ENCODE measurements at places on chromosomes 7 and 10.
A peak's percentile ranks its signal among the peaks of the same experiment; 100 is the strongest.

GRCh38 chr7:80825499-80825898 is 93.4 kb downstream of the SEMA3C start:
- DNase-seq = no peak

- DNase-seq = peak; percentile 93
Observed at GRCh38 chr10:60032723-60033122, 126.4 kb upstream of the CCDC6 start.

GRCh38 chr10:19592276-19592675 is 224.0 kb upstream of the PLXDC2 start:
- no peak for DNase-seq

GRCh38 chr10:75773813-75774782 is 342.7 kb downstream of the LRMDA start:
- no peak for DNase-seq

DNA sequence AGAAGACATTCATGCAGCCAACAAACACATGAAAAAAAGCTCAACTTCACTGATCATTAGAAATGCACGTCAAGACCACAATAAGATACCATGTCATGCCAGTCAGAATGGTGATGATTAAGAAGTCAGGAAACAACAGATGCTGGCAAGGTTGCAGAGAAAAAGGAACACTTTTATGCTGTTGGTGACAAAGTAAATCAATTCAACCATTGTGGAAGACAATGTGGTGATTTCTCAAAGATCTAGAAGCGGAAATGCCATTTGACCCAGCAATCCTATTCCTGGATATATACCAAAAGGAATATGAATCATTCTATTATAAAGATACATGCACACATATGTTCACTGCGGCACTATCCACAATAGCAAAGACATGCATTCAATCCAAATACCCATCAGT is 77.6 kb downstream of the C10orf90 start:
- no peak for DNase-seq

GRCh38 chr7:29288181-29289091 is 93.9 kb downstream of the CHN2 start:
- no peak for DNase-seq

- DNase-seq = no peak
Observed at GRCh38 chr10:62647375-62648092, 157.0 kb upstream of the ADO start.

DNA sequence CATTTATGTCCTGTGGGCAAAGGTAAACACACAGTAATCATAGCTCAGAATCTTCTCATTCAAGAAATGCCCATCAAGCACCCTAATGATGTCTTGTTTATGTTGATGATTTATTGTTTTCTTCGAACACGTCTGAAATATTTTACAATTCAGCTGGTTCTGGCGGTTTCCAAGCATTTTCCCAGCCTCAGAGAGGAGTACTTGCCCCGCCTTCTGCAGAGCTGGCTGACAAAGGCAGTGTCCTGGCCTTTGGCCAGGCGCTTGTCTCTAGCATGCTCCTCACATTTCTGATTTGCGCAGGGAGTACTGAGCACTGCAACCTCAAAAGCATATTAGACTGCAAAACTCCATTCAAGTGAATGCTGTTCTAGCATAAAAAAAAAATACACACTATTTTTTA is 314.2 kb upstream of the GNAI1 start:
- DNase-seq = no peak

DNA sequence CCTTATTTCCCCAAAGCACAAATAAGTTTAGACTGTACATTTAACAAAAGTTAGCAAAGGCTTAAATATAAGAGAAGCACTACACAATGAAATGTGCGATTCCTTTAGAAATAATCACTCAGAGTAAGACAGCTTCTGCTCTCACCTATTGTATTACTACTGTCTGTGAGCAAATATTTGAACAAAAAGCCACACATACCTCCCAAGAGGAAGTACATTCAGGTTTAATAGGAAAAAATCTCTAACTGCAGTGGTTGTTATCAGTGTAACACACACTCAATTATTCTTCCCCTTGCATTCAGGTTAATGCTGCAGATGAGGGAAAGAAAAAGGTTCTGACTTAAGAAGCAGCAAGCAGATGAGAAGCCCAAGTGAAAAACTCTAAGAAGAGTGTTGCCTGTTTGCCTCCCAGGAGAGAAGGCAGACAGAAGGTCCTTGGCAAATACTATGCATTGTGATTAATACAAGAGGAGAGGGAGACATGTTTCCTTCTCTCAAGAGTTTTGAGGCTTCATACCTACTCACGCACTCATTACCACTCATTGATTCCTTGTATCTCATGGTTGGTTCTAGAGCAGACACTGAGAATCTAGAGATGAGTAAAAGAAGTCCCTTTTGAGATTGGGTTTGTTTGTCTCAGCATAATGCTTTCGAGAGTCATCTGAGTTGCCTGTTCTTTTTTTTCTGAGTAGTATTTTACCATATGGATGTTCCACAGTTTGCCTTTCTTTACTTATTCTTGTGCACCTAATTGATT is 13.6 kb downstream of the GIMAP4 start:
- no peak for DNase-seq

- no peak for DNase-seq
Observed at GRCh38 chr7:50327443-50327842, 22.9 kb downstream of the IKZF1 start.

DNA sequence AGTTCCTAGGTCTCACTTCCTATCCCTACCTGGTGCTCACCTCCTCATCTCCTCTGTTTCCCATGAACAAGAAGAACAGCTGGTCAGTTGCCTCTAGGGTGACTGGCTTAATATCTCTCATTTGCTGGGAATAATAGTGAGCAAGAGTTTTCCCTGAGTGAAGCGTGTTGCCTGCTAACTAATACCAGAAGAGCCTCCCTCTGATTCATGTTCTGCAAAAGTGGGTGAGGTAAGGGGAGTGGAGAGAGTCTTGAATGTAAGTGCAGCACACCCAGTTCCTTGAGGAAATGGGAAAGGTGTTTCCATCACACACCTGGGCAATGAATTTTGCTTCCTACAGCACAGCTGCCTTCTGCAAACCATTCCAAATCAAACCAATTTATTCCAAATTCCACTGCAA is 29.6 kb downstream of the FZD1 start:
- DNase-seq = no peak

DNA sequence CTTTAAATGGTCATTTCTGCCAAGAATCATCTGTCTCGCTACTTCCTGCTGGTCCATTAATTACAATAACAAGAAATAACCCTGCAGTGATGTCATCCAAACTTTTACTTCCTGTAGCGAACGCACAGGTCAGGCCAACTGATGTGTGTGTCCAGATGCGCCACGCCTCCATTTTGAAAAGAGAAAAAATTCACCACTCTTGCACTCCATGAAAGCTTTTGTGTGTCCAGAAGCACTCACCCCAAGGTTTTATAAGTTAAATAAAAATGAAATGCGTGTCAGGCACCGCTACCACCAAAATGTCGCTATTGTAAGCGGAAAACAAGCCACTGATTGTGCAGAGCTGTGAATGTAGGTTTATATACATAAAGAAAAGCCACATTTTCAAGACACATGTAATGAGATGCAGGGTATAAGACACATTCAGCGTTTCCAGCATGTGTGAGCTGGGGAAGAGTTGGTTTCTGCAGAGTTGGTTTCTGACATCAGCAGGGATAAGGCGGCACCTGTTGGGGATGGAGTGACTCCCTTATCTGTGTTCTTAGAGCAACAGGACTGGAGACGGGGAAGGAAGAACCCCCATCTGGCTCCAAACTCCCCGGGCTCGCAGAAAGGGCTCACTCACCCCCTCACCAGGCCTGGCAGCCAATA is 83.3 kb downstream of the CTBP2 start:
- DNase-seq = no peak

DNA sequence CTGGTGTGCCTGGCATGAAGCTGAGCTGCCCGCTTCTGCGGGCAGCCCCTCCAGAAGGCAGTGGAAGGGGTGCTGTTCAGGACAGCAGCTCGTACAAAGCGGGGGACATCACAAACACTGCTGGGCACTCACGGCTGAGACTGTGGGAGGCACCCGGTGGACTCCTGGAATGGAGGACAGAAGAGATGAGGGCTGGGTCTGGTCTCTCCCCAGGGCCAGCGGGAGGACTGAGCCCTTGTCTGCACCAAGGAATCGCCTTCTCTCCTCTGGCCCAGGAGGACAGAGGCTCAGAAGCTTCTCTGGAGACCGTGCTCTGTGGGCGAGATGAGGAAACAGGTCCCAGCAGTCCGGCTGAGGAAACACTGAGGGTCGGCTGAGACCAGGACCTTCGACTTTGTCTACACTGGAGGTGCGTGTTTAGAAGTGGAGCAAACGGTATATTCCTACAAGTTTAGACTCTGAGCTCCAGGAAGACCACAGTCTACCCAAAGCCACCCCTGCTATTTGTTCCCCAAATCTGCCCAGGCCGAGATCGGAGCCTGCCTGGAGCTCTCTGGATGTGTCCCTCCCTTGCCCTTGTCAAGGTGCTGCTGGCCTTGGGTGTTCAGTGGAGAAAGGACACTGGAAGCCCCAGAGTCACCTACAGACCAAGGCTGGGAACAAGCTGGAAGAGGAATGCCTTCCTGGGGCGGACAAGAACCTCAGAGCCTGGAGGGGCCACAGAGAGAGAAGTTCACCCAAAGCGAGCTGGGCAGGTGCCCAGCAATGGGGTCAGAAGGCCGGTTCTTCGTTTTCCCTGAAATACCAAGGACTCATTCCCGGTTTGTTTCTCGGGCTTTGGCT is 12.9 kb upstream of the INPP5A start:
- DNase-seq = no peak

DNA sequence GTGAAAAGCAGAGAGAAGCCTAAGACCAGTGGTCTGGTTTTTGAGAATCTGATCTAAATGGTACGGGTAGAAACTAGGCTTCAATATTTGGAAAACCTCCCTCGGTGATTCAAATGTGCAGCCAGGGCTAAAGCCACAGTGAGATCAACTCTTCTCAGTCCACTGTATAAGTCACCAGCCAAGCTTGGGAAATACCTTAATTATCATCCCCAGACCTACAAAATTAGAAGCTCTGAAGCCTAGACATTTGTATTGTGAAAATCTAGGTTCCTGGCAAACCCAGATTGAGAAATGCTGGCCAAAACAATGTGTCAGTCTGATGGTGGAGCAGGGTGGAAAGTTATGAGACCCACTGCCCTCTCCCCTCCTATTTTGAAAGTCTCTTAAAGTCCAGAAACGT is 131.7 kb downstream of the DGKI start:
- DNase-seq = no peak

GRCh38 chr7:127918130-127918529 is 113.1 kb downstream of the LRRC4 start:
- no peak for DNase-seq

DNA sequence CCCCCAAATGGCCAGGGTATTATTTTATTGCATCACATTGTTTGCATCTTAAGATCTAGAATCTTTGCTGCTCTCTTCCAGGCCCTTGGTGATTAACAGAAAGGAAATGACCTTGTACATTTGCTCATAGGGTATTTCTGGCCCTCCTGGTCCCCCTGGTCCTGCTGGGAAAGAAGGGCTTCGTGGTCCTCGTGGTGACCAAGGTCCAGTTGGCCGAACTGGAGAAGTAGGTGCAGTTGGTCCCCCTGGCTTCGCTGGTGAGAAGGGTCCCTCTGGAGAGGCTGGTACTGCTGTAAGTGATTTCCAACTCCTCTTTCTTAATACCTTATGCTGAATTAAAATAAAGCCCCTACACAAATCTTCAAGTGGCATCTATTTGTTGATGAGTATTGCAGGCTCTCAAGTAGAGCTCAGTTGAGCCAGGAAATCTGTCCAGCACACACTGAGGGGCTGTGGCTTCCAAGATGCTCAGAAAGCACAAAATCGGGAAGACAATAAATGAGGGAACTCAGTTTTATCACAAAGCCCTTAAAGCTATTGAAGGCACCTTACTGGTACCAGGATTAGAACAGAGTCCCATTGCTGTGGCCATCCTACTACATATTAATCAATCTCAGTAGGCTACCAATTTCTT is 28.2 kb downstream of the COL1A2 start:
- DNase-seq = no peak

DNA sequence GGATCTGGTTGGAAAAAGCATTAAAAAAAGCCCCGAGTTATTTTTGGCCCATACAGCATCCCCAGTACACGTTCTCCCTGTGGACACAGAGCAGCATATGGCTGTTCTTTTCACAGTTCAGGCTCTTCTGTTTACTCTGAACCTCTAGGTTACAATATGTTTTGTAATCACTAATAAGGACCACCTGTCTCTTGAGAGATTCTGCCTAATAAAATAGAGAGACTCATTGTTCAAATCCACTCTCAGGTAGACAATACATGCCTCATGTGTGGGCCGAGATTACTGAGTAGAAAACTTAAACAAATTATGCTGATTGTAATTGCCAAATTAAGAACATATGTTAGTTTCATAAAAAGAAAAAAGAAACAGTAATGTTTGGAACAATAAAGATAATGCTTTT is 647.7 kb downstream of the GRM8 start:
- no peak for DNase-seq

DNA sequence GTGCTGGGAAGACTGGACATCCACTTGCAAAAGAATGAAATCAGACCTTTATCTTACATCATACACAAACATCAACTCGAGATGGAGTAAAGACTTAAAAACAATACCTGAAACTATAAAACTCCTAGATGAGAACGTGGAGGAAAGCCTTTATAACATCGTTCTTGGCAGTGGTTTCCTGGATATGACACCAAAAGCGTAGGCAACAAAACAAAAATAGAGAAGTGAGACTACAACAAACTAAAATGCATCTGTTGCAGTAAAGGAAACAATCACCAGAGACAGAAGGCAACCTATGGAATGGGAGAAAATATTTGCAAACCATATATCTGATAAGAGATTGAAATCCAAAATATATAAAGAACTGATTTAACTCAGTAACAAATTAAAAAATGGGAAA is 33.3 kb downstream of the CC2D2B start:
- DNase-seq = peak; percentile 1

- DNase-seq = no peak
Observed at GRCh38 chr10:91006752-91007346, 86.0 kb upstream of the ANKRD1 start.

DNA sequence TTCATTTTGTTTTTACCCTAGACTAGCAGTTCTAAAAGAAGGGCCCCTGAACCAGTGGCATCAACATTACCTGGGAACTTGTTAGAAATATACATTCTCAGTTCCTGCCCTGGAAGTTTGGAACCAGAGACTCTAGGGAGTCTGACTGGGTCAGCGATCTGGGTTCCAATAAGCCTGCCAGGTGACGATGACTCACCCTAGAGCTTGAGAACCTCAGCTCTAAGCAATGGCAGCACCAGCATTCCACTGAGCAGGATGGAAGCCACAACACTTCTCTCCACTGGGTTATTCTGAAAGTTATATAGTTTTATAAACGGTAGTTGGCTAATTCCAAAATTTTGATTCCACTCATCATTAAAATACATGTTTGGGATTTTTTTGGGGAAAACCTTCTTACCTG is 97.0 kb upstream of the AMPH start:
- DNase-seq = no peak
